Hypothalamus (tissue), 51 donors: ENCODE measurements at places on chromosomes 5 and 9.

GRCh38 chr9:87085073-87085472 is 137.8 kb upstream of the GAS1 start:
- DNase-seq = no peak

- no peak for DNase-seq
Measured at GRCh38 chr9:5988265-5988664, 27.2 kb downstream of the RANBP6 start.

DNA sequence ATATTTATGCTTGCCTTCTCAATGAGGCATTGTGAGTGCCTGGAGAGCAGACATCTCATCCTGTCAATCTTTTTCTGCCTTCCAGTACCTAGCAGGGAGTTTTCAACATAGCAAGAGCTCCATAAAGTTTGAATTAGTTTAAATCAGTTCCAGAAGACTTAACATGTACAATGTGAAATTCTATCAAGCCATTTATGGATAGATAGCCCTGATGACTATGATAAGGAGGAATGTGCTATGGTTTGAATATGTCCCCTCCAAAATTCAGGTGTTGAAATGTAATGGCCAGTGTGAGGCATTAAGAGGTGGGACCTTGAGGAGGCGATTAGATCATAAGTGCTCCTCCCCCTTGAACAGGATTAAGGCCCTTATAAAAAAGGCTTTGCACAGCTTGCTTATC is 306.9 kb upstream of the SMARCA2 start:
- no peak for DNase-seq

- no peak for DNase-seq
Measured at GRCh38 chr9:15268782-15269181, 38.2 kb downstream of the TTC39B start.

DNA sequence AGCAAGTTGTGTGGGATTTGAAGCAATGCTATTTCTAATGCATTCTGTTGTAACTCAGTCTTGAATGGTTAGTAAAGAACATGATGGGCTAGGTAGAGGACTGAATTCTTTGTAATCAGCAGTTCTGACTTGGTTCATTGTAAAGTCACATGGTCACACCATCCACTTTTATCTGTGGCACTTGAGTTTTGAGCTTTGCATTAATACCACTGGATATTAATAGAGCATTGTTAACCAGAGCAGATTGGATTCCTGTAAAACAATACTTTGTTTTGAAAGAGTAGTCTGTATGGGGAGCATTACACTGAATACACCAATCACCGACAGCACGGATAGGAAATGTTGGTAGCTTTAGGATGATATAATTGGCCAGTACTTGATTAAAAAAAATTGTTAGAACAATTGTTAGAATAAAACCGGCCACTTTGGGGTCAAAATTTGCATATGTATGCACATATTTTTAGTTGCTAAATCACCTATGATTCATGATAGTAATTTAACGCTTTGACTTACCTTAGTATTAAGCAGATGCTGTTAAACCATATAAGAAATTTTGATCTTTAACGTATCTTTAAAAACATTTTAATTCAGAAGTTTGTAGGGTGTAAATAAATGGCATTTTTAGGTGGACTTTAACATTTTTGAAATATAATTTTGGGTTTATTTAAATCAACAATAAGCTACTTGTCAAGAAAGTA is 17.4 kb downstream of the SLC12A2 start:
- no peak for DNase-seq

DNA sequence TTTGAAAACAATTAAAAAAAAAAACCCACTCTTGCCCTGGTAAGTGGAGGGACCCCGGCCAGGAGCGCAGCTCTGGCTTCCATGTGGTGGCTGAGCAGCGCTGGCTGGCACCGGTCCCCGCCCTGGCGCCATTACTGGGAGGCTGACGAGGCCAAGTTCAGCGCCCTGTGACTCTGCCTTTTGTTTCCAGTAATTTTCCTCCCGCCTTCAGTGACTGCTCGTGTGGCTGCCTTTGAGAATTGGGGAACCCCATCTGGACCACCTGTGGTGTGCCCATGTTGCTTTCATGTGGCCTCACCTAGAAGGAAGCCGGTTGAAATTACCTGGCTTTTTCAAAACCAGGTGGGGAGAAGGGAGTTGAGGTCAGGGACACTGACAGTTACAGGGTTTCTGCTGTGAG is 136.1 kb downstream of the GAPVD1 start:
- DNase-seq = no peak

GRCh38 chr5:166111021-166111420 is 2180.4 kb upstream of the WWC1 start:
- no peak for DNase-seq

DNA sequence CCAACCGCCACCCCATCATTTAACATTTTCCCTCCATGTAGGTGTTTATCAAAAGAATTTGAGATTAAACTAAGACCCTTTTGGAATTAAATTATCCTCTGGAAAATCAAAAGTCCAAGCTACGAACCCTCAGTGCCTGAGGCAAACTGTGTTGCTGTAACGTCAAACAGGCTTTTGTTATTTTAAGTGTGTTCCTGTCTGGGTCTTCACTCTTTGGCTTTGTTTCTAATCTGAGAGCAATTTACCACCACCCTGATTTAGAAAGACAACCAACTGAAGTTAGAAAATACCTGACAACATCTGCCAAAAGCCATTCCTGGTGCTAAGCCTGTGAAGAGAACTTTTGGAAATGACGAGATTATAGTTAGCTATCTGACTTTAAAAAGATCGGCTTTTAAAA is 199.9 kb downstream of the DIRAS2 start:
- no peak for DNase-seq

- DNase-seq = no peak
Measured at GRCh38 chr5:21672911-21673310, 1180.2 kb downstream of the CDH12 start.

DNA sequence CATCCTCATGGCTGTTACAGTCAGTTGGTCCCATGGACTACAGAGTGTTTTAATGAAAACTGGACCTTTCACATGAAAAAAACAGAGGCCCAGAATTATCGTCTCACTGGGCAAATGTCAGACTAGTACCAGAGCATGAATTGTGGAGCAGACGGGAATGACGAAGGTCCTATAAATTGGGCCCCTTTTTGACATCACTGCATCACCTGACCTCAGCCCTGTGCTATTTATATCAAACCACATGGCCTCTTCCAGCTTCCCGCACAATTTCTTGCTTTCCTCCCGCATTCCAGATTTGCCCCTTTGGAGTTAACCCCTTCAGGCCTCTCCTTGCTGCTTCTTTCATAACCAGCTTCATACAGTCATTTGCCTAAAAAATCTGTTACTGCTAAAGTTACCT is 301.7 kb downstream of the ATPSCKMT start:
- no peak for DNase-seq

DNA sequence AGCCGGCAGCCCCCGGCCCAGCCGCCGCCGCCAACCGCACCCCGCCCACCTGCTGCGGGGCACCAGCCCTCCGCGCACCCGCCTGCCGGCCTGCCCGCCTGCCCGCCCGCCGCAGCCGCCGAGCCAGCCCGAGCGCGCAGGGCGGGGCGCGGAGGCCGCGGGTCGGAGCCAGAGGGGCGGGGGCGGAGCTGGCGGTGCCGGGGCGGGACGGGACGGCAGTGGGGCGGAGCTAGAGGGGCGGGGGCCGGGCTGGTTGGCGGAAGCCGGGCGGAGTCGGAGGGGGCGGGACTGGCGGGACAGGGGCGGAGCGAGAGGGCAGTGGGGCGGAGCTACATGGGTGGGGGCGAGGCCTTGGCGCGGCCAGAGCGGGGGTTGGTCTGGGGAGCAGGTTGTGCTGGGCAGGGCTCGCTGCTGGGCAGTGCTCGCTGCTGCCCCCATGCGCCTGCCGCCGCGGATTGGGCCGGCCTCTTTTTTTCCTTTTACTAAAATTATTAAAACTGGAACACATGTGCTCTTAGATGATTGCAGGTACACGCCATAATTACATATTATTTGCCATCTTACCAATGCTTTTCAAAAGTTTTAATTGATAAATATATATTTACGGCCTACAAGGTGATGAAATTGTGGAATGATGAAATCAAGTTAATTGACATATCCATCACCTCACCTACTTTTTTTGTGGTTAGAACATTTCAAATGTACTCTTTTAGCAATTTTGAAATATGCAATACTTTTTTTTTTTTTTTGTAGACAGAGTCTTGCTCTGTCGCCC is at the start of gene SH3GLB2:
TSS of gene SH3GLB2 (minus strand) at position 140 of the 775 bp plus-strand sequence. CDS start 177 bp downstream, outside the sequence.
- peak; percentile 33 for DNase-seq

GRCh38 chr9:84502066-84502465 is 161.5 kb upstream of the SLC28A3 start:
- no peak for DNase-seq

GRCh38 chr5:42756606-42757601 is at the start of gene CCDC152:
Gene CCDC152 (plus strand): TSS chr5:42756818. CDS start chr5:42759122, 2,304 bp downstream.
- DNase-seq = no peak

DNA sequence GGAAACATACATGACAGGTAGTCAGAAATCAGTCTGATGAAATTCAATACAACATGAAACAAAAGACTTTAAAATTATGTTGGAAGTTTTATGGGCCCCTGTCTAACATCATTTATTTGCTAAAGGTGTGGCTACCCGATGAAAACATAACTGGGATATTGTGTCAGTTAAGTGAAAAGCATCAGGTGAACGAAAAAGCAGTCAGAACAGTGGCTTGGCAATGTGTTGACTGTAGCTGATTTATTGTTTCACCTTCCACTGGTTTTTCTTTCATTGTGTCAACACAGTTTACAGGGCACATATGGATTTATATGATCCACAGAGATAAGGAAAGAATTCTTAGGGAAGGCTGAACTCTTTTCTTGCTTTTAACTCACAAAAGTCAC is 429.6 kb upstream of the ZNF608 start:
- DNase-seq = no peak

DNA sequence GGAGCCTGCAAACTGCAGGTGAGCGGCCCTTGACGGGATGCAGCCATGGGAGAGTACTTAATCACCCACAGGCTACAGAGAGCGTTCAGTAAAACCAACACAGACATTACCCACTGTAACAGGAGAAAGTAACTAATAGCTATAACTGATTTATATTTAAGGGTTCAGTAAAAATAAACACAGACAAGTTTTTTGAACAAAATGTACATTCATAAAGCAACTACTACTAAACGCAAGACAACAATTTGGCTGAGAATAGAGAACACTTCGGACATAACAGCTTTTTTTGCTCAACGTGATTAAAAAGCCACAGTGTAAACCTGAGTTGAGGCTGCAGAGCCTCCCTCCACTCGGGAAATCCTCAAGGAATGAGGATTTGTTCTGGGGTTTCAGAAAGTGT is 61.7 kb downstream of the LIFR start:
- DNase-seq = no peak

GRCh38 chr5:62284946-62285891 is 20.8 kb upstream of the KIF2A start:
- no peak for DNase-seq

DNA sequence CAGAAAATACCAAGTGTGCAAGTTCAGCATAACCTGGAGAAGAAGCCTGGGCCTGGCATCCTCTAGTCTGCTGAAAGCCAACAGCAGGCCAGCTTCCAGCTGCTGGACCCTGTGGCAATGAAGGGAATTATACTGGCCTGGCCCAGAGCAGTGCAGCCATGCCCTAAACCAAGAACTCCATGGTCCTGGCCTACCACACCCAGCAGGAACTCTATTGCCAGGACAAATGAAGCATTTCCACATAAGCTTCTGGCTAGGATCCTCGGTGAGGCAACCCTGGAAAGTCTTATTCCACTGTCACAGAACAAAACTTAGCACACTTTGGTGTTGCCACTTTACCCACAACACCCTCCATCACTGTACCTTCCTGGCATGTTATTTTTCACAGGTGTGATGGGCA is 35.5 kb downstream of the CDK5RAP2 start:
- DNase-seq = no peak

GRCh38 chr9:76667521-76667957 is 96.7 kb upstream of the PCA3 start:
- DNase-seq = no peak

- DNase-seq = peak; percentile 51
Measured at GRCh38 chr9:96501633-96502538, 51.9 kb downstream of the HABP4 start.

GRCh38 chr9:114662081-114662989 is 4.7 kb upstream of the TEX53 start:
- DNase-seq = peak; percentile 23

- DNase-seq = no peak
Measured at GRCh38 chr5:120615967-120616645, 152.0 kb downstream of the PRR16 start.

GRCh38 chr9:124299515-124300090 is 41.9 kb downstream of the NEK6 start:
- DNase-seq = no peak

DNA sequence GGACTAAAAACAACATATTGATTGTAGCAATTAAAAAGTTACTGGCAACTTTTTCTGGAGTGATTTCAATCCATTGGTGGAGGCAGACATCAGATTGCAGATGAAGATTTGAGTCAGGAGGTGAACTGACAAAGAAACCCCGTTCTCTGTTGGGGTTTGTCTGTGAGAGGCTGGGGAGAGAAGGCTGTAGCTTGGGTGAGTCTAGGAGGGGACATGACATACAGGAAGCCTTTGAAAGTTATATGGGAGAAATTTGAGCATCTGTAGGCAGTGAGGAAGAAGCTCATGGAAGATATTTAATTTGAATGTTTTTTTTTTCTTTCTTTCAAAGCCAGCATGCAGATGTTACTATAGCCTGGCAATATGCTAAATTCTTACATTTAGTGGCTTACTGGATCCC is 26.0 kb downstream of the KDM4C start:
- no peak for DNase-seq

GRCh38 chr5:92309336-92309991 is 926.3 kb upstream of the ARRDC3 start:
- no peak for DNase-seq

GRCh38 chr9:123087359-123087888 is 54.0 kb downstream of the GPR21 start:
- DNase-seq = no peak

DNA sequence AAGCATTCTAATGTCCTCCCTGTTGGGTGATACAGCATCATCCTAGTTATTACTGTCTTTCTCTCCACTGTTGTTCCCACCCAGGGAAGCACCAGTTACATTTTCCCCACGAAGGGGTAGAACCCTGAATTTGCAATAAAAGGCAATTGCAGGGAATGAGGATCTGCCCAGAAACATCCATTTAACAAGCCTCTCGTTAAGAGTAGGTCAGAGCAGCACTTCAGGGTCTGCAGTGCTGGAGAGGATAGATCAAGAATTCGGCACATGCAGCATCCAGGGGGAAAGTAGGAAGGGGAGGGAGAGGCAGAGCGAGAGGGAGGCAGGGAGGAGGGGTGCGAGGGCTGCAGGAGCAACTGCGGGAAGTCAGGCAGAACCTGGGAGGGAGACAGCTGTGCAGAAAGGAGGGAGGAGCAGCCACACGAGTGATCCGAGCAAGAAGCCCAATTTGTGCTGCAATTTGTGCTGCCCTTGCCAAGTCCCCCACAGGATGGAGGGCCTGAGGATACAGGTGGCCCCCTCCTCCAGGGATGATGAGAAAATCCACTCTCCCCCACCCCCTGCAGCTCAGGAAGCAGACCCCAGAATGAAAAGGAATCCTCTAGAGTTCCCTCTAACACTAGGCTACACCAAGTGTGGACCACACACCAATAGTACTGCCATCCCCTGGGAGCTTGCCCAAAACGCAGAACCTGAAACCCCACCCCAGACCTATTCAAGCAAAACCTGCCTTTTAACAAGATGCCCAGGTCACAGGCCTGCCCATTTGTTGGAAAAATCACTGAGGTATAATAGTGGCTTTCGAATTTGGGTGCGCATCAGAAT is 62.2 kb downstream of the EPB41L4B start:
- no peak for DNase-seq
